Ovary (tissue), 10 donors: ENCODE measurements at places on chromosomes 6 and 20. TPM values are rescaled to one million over a fixed set of nuclear protein-coding genes. Genes with fewer than 3 reads are reported as not detected.

DNA sequence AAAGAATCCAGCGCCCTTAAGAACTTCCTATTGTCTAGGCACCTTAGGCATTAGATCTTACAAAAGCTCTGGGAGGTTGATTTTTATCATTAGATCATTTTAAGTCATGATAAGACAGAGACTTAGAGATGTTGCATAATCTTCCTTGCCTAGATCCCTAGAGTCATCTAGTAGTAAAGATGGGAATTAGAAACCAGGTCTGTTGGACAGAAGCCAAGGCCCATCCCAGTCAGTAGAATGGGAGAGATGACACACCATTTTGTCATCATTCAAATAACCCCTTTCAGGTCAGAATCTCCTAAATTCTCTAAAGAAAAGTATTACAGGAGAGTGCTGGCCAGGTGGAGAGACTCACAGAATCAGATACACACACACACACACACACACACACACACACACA is 579.1 kb downstream of the BMP2 start:
- H3K36me3 ChIP-seq: no peaks in the 10 kb centered on the region
- no peaks in the 10 kb centered on the region for H3K27me3 ChIP-seq
- DNase-seq: no peak
- H3K27ac ChIP-seq: no peak overlapping the region

Gene SLC26A8
- total RNA-seq: 0.17 TPM

GRCh38 chr20:7790189-7790588 is 150.1 kb downstream of the HAO1 start:
- H3K36me3 ChIP-seq: no peaks in the 10 kb centered on the region
- H3K27me3 ChIP-seq: no peaks in the 10 kb centered on the region
- DNase-seq: no peak
- H3K4me1 ChIP-seq: no peaks in the 10 kb centered on the region

DNA sequence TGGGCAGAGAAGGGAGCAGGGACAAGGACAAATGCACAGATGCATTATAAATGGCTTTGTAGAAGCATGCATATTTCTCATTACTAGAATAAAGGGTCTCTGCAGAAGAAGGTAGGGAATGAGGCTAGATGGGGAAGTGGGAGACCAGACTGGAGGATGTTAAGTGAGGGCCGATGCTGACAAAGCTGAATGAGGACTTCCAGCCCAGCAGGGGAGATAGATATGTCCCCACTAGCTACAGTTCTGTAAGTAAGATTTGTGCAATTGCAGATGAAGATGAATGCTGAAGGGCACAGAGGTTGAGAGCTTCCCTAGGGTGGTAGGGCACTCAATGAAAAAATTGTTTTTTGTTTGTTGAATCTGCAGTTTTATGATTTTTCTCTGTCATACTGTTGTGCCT is 16.9 kb downstream of the ADGRG6 start:
- no peak overlapping the region for H3K4me3 ChIP-seq
- H3K36me3 ChIP-seq: no peaks in the 10 kb centered on the region
- no peak for DNase-seq
- no peak overlapping the region for H3K27ac ChIP-seq

Gene NMBR
- not detected for total RNA-seq

Gene SLC17A1
- total RNA-seq: not detected

- no peaks in the 10 kb centered on the region for H3K36me3 ChIP-seq
- H3K4me1 ChIP-seq: peaks cover 2% of the 10 kb centered on the region
- no peak for DNase-seq
- no peak overlapping the region for H3K4me3 ChIP-seq
These were observed 39.8 kb downstream of the GMPR start for GRCh38 chr6:16278048-16278724.

Gene FAM83C
- total RNA-seq: not detected

DNA sequence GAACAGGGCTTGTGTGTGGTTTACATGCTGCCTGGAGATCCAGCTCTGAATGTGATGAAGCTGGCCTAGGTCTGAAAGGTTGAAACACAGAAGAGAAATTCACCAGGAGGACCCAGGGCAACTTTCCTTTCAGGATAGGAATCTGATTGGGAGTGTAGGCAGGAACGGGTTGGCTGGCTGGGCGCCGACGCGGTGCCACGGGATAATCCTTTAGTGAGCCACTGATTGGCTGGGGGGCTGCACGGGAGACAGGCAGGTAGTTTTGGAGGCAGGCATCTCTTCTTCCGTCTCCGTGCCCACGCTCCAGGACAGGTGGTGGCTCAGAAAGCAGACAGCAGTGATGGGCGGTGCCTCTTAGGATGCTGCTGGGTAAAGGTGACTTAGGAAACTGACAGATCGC is 294.6 kb downstream of the CDH4 start:
- no peak for DNase-seq
- H3K36me3 ChIP-seq: no peaks in the 10 kb centered on the region
- no peaks in the 10 kb centered on the region for H3K4me1 ChIP-seq
- H3K27ac ChIP-seq: no peak overlapping the region
- H3K27me3 ChIP-seq: no peaks in the 10 kb centered on the region

DNA sequence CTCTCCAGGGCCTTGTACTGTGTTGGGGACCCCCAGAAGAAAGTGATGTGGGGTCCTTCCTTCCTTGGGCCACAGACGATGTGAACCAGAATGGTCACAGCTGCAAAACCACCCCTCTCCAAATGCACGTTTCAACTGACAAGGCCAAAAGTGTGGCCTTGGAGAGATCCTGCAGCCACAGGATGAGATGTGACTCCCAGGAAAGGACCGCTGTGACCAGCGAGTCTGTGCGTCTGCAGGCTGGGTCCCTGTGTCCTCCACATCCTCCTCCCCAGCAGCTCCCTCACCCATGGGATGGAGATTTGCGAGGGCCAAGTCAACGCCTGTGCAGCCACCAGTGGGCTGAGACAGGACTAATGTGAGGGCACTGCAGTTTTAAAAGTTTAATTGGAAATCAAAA is 247.0 kb downstream of the ERMARD start:
- H3K36me3 ChIP-seq: no peaks in the 10 kb centered on the region
- no peaks in the 10 kb centered on the region for H3K4me1 ChIP-seq
- no peaks in the 10 kb centered on the region for H3K27me3 ChIP-seq
- no peak for DNase-seq
- no peak overlapping the region for H3K4me3 ChIP-seq

- no peak overlapping the region for H3K4me3 ChIP-seq
- DNase-seq: no peak
- H3K27ac ChIP-seq: no peak overlapping the region
These were observed 53.3 kb downstream of the APCDD1L start for GRCh38 chr20:58461899-58462298.

GRCh38 chr20:50585678-50586077 is 75.5 kb downstream of the PTPN1 start:
- H3K36me3 ChIP-seq: no peaks in the 10 kb centered on the region
- no peaks in the 10 kb centered on the region for H3K4me1 ChIP-seq
- DNase-seq: no peak
- no peaks in the 10 kb centered on the region for H3K27me3 ChIP-seq
- no peak overlapping the region for H3K27ac ChIP-seq

DNA sequence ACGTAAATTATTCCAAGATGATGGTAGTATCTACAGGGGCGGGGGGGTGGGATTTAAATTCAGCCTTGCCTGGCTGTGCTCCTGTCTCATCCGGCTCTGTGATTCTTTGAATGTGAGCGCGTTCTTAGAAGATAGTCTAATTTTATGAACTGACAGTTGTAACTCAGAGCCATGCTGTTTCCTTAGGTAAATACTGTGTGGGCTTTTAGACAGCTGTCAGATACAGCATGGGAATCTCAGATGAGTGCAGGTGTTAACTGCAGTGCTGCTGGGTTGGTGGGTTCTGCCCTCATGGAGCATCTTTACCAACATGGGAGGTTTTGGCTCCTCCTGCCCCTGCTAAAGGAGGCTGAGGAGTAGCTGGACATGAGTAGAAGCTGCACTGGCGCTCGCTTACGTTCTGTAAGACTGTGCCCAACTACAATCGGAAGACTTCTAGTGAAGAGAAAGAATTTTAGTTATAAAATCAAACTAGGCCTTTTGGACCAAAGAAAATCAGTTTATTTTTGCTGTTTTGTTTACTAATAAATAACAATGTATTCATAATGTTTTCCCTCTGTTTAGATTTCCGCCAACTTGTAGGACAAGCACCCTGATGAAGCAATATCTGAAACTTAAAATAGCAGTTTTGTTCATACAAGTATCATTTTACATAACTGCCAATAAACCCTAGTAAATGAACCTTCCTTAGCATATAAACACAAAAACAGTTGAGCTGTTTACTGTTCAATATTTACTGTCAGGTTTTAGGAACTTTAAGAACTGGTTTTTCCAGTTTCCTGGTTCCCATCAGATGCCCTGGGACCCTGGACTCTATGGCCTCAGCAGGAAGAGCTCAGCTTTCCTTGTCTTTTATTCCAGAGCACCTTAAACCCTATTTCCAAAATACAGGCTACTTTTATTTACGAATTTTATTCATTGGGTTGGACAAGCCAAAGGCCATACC is 66.1 kb downstream of the FAM120B start:
- H3K27me3 ChIP-seq: no peaks in the 10 kb centered on the region
- DNase-seq: no peak
- no peaks in the 10 kb centered on the region for H3K4me1 ChIP-seq
- H3K36me3 ChIP-seq: no peaks in the 10 kb centered on the region
- no peak overlapping the region for H3K27ac ChIP-seq

GRCh38 chr6:34656378-34657036 is 40.1 kb downstream of the ILRUN start:
- H3K4me1 ChIP-seq: peaks cover 10% of the 10 kb centered on the region
- peak overlapping the region; percentile 26 for H3K4me3 ChIP-seq
- no peaks in the 10 kb centered on the region for H3K27me3 ChIP-seq
- H3K27ac ChIP-seq: peak overlapping the region; percentile 65

DNA sequence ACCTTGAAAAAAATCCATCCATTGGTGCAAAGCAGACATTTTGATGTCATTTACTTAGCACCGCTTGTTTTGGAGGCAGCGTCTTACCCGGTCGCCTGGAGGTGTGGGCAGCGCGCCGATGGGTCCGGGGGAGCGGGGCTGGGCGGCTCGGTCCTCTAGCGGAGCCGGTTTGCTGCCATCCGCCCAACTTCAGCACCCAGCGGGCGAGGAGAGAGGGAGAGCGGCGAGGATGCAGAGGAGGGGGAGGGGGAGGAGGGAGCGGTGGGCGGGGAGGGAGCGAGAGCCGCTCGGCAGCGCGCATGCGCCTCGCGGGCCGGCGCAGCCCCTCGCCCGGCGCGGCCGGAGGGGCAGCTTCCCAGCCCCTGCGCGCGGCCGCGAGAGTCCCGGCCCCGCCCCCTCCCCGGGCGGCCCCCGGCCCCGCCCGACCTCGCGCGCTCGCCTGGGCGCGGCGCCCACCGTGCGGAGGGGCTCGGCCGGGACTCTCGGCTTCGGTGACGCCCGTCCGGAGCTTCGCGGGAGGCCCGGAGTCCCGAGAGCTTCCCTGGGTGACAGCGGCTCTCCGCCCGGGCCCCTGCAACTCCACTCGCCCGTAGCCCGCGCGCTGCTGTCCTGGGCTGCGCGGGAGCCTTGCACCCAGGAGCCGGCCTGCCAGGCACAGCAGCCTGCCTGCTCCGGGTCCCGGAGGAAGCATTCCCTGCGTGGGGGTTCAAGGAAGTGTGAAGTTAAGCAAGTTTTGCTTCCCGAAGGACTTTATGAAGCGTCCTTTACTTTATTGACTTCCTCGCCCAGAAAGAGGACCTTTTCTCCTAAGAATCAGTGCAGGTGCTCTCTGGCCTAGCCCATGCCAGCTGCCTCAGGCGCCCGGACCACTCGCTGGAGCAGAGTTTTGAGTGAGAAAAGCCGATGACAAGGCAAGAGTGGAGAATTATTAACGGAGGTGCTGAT is at the start of gene RGS17:
Gene RGS17, minus strand, starts transcription at position 246 of the 945 bp plus-strand sequence. CDS start 87,264 bp downstream, outside the sequence.
- H3K36me3 ChIP-seq: no peaks in the 10 kb centered on the region
- H3K4me3 ChIP-seq: peak within 1 kb of the TSS; percentile 56
- peak; percentile 59 for DNase-seq
- H3K27me3 ChIP-seq: no peaks in the 10 kb centered on the region
- H3K27ac ChIP-seq: peak within 1 kb of the TSS; percentile 78
